Activated naive CD4-positive, alpha-beta T cell treated with Interleukin-2 at 50 U/mL for 16 hours (primary cell): ENCODE measurements at places on chromosomes 7 and 10.

DNA sequence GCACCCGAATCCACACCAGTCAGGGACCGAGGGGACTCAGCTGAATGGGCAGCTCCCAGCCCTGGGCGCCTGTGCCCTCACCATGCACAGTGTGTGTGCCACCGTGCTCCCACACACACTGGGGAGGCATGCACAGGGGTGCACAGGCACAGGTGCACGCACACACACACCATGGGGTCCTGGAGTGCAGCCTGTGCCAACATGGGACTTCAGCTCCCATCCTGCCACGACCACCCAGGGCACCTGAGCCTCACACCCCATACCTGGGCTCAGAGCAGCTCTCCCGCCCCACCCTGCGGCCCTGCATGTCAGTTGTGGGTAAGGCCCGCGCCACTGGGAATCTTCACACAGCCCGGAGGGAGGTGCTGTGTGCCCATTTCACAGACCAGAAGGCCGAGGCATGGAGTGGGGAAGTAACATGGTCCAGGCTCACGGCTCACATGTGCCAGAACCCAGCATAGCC, 8.0 kb downstream of the ELFN1 start:
- DNase-seq = no peak

GRCh38 chr10:126137562-126138221, 241.3 kb downstream of the FANK1 start:
- DNase-seq = no peak

DNA sequence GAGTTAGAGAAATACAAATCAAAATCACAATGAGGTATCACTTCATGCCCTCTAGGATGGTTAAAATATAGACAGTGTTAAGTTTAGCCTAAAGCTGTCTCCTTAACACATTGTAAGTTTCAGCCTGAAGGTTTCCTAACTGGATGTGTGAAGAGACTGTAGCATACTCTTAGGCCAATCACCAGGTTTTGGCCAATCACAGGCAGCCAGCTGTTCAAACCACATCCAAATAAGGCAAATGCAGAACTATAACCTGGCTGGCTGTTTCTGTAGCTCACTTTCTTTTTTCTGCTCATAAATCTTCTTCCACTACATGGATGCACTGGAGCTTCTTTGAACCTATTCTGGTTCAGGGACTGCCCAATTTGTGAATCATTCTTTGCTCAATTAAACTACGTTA, 19.7 kb downstream of the ESYT2 start:
- no peak for DNase-seq

GRCh38 chr10:71421075-71421434, 24.3 kb downstream of the CDH23 start:
- DNase-seq = no peak

GRCh38 chr10:79184145-79184625, 115.4 kb downstream of the ZMIZ1 start:
- DNase-seq = no peak

GRCh38 chr7:7913504-7913903, 55.1 kb upstream of the GLCCI1 start:
- no peak for DNase-seq

- no peak for DNase-seq
These were observed 176.5 kb downstream of the SUGCT start for GRCh38 chr7:40311307-40311706.

DNA sequence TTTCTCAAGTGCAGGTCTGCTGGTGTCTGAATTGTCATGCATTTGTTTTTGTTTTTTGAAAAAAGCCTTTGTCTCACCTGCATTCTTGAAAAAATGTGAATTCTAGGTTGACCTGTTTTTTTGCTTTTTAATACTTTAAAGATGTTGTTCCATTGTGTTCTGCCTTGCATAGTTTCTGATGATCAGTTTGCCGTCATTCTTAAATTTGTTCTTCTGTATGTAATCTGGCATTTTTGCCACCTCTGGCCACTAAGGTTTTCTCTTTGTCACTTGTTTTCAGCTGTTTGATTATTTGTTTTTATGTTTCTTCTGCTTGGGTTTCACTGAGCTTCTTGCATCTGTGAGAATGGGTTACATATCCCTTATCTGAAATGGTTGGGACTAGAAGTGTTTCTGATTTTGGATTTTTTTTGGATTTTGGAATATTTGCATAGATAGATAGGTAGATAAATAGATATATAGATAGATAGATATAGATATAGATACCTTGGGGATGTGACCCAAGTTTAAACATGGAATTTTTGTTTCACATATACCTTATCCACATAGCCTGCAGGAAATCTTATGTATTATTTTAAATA, 16.5 kb downstream of the MGMT start:
- no peak for DNase-seq

- no peak for DNase-seq
These were observed 232.9 kb upstream of the NPY start for GRCh38 chr7:24050991-24051560.

GRCh38 chr7:6251653-6252052, 20.8 kb downstream of the CYTH3 start:
- no peak for DNase-seq

GRCh38 chr10:29957907-29958331, 101.5 kb downstream of the JCAD start:
- no peak for DNase-seq

DNA sequence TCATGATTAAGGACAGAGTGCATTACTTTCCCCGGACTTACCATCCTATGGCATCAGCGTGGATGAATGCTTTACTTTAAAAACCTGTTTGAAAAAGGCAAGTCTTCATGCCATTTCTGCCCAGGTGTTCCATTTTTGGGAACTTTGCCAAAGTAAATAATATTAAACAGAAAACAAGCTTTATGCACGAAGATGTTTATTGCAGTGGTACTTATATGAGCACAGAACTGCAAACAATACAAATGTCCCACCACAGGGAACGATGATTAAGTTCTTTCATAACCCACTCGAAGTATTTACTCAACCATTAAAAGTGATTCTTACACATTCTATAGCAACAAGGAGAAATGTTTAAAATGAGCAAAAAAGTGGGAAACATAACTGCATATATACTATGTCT, 109.7 kb upstream of the GDF10 start:
- no peak for DNase-seq

GRCh38 chr10:132408367-132408781, 11.4 kb downstream of the PWWP2B start:
- no peak for DNase-seq

DNA sequence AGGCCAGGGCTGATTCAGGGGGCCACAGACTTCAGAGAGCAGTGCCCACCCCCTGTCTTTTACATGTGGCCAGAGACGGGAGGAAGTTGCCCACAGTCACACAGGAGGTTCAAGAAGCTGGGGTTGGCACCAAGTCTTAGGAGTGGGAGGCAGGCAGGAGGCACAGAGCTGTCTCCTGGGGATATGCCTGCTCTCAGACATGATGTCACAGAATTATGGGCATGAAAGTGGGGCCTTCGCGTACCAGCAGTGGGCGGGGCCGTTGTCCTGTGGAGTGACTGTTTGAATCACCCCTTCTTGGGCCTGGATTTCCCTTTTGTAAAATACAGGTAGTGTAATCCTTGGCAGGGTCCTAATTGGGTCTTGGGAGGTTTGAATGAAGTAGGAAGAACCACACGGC, 81.2 kb upstream of the PPIF start:
- no peak for DNase-seq

DNA sequence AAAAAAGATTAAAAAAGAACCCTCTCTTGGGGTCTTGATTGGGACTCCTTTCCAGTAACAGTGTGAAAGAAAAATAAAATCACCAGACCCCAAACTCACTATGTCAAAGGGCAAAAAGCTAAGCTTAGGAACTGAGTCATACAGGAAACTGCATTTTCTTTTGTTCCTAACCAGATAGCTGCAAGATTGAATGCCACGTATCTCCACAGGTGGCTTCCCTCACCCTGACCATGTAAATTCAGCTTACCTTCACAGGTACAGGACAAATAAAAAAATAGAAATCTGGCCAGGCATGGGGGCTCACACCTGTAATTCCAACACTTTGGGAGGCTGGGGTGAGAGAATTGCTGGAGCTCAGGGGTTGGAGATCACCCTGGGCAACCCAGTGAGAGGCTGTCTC, 32.5 kb upstream of the EIF4H start:
- DNase-seq = no peak

GRCh38 chr10:87763086-87763861, 54.8 kb downstream of the ATAD1 start:
- DNase-seq = no peak

GRCh38 chr7:134954197-134955082, 31.9 kb upstream of the AGBL3 start:
- no peak for DNase-seq

DNA sequence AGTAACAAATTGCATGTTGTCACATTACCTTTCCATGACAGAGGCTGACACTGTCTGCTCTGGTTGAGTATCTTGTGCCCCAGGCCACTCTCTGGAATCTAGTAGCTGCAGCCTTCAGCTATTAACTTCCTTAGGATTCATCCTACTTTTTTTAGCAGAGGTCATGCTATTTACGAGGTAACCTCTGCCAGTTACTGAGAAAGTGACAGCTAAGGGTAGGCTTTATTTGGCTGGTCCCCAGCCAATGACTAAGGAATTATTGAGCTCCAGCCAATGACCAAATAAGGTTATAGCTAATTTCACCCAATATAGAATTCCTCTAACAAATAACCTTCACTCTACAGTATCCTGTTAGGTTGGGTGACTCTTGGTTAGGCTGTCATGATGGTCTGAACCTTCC, 1361.7 kb downstream of the XPNPEP1 start:
- no peak for DNase-seq

- no peak for DNase-seq
These were observed 7.3 kb downstream of the TFPI2 start for GRCh38 chr7:93883078-93883916.

GRCh38 chr7:154953006-154953684, 49.8 kb downstream of the PAXIP1 start:
- peak; percentile 72 for DNase-seq

GRCh38 chr7:34758111-34758601, 100.1 kb downstream of the NPSR1 start:
- no peak for DNase-seq

GRCh38 chr10:62907470-62908212, 91.5 kb upstream of the EGR2 start:
- DNase-seq = no peak

DNA sequence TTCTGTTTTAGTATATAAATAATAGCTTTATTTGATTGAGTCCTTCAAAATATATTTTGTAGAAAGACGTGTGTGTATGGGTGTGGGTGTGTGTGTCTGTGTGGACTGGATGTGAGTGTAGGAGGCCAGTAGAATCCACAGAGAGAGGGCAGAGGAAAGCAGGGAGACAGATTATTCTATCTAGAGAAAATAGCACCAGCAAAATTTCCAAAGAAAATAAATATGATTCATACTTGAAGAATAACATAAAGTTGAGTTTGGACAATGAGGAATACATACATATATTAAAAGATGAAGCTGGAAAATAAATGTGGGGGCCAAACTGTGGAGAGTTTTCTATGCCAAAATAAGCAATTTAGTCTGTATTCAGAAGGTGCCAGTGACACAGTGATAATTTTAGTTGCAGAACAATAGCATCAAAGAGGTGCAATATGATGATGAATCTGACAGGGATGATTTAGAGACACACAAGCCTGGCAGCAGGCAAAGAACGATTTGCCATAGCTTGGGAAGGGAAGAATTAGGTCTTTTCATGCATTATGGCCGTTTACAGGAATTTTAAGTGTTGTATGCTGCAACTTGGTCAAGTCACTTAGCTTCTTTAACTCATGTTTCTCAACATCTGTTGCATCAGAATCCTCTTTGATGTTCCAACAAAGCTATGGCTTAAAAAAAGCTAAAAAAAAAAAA, 121.3 kb downstream of the SEMA3A start:
- DNase-seq = no peak

- no peak for DNase-seq
These were observed 206.7 kb upstream of the IGFBP3 start for GRCh38 chr7:46127814-46128213.

DNA sequence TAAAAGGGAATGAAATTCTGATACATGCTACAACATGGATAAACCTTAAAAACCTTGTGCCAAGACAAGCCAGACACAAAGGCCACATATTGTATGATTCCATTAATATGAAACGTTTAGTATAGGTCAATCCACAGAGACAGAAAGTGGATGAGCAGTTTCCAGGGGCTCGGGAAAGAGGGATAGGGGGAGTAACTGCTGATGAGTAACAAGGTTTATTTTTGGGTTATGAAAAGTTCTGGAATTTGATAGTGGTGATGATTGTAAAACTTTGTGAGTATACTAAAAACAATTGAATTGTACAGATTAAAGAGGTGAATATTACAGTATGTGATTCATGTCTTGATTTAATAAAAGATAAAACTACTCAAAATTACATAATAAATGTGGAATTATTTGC, 19.1 kb upstream of the SLC13A1 start:
- no peak for DNase-seq

DNA sequence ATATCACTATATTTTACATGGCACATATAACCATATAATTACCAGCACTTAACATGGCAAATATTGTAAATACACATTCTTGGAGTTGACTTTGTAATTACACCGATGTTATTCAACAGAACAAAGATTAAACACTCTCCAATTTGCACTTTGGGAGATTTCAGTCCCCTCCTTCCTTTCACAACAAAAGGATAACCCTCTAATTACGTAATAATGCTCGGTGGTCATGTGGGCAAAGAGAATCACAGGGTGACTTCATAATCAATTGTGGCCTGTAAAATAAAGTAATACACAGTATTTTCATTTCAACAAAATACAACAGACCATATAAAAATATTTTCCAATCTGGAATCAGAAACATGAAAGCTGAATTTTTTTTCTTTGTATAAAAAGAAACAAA, 73.2 kb downstream of the RHOBTB1 start:
- no peak for DNase-seq

DNA sequence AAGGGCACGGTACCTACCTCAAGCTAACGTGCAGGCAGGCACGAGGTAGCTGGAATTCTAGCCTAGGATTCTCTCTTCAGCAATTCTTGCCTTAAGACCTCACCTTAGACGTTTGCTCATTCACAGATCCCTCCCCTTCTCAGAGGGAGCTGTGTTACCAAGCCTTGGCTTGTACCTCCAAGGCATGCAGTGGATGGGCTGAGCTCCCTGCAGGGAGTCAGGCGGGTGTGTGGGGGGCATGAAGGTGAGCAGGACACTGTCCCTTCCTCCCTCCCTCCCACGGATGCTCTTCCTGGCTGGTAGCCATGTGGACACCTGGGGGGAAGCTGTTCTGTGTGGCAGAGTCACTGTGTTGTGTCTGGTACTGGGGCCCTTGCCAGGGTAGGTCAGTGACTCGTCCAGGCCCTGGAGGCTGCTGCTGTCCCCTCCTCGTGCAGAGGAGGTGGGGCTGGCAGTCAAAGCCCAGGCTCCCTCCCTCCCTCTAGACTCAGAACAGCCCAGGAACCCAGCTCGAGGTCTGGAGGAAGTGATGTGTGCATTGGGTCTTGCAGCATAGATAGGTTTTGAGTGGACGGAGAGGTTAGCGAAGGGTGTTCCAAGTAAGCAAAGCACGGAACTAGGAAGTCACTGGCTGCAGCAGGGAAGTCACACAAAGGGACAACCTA, 222.2 kb upstream of the SH2B2 start:
- DNase-seq = no peak

DNA sequence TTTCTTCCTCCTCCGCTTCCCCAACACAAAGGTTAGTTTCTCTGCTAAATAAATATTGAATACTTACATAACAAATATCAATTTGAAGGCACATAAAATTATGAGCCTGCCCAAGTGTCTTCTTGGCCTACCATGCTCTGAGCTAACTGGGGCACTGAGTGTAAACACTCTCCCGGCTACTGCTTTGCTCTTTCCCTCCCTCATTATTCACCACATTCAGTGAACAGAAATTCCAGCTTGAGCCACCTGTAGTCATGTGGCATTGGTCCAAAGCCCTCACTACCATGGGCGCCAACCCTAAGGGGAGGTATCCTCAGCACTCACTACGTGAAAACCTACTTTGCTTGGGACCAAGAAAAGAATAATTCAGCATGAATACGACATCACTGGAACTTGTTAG, 409.0 kb downstream of the KCNMA1 start:
- DNase-seq = no peak
